ENCODE measurements at places on chromosomes 13 and 19.
A peak's percentile ranks its signal among the peaks of the same experiment; 100 is the strongest.

- DNase-seq = no peak
Observed at GRCh38 chr13:51862957-51863356, 1.2 kb downstream of the CCDC70 start.

- DNase-seq = no peak
Observed at GRCh38 chr19:39818626-39819097, 15.3 kb downstream of the DYRK1B start.

DNA sequence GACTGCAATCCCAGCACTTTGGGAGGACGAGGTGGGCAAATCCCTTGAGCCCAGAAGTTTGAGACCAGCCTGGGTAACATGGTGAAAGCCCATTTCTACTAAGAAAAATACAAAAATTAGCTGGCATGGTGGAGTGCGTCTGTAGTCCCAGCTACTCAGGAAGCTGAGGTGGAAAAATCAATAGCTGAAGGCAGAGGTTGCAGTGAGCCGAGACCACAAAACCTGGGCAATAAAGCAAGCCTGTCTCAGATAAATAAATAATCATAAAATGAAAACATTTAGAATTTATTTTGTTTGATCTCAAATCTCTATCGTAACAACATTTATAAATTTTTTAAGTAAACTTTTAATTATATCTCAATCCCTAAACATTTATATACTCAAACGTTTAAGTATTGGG is 36.6 kb downstream of the USP12 start:
- no peak for DNase-seq

DNA sequence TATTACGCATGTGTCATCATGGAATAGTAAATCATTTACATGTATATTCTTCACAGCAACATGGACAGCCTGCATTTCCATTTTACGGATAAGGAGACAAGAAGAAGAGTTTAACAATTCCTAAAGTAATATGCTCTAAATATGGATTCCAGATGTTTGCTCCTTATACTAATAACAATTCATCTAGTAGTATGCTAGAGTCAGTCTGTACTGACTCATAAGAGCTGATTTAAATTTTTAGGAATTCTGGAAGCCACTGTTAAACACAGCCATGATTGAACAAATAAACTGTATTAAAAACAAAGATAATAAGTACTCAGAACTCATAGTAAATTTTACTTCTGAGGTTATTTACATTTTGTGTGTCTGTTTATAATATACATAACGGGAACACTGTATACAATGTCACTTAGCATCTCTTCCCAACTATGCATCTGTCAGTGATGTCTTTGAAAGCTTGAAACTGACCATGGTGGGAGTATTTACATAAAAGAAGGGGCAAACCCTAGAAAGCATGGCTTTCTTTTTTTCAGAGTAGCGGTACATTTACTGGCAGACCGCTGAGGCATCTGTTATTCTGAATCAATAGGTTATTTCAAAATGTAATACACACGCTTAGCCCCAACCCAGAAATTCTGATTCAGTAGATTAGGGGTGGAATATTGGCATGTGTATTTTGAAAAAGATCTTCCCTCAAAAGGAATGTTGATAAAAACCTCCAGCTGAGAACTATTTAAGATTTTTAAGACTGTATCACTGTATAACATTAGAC is 12.9 kb downstream of the ZC3H13 start:
- no peak for DNase-seq

GRCh38 chr19:3670796-3671679 is 29.2 kb downstream of the PIP5K1C start:
- DNase-seq = no peak

DNA sequence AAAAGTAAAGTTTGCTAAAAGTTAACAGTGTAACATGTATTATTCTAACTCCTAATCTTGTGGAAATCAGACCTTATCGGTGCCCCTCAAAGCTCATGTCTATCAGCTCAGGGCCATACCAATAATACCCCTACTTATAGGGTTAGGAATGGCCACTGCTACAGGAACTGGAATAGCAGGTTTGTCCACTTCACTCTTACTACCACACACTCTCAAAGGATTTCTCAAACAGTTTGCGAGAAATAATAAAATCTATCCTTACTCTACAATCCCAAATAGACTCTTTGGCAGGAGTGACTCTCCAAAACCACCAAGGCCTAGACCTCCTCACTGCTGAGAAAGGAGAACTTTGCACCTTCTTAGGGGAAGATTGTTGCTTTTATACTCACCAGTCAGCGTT is 1677.7 kb downstream of the OLFM4 start:
- no peak for DNase-seq

GRCh38 chr13:108154421-108154858 is 60.9 kb downstream of the LIG4 start:
- DNase-seq = no peak

- DNase-seq = no peak
Observed at GRCh38 chr13:98441056-98441676, 135.7 kb downstream of the STK24 start.

GRCh38 chr19:49097453-49098288 is 12.4 kb downstream of the SNRNP70 start:
- peak; percentile 71 for DNase-seq

DNA sequence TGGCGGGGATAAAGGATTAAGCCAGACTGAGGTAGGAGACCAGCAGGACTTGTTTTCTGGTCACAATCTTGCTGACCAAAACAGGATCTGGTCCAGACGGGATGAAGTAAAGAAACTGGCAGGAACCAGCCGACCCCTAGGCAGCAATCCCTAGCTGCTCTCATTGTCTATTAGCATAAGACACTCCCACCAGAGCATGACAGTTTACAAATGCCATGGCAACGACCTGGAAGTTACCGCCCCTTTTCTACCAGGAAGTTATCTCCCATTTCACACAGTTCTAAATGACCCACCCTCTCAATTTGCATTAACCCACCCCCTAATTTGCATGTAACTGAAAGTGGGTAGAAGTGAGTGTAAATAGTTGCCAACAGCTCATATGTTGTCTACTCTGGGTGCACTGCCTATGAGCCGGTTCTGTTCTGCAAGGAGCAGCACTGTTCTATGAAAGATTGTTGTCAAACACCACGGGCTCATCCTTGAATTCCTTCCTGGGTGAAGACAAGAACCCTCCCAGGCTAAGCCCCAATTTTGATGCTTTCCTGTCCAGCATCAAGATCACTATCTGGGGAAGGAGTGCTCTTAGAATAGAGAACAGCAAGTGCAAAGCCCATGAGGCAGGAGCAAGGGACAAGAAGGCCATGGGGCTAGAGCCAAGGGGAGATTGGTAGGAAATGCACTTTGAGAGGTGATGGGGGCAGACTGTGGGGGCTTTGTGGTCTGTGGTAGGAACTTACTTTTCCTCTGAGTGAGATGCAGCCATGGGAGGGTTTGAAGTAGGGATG is 13.9 kb upstream of the FBXO27 start:
- no peak for DNase-seq

GRCh38 chr19:46716672-46717033 is 261 bp downstream of the PRKD2 start:
- no peak for DNase-seq

GRCh38 chr13:46683676-46684260 is 113.2 kb downstream of the ESD start:
- DNase-seq = no peak

DNA sequence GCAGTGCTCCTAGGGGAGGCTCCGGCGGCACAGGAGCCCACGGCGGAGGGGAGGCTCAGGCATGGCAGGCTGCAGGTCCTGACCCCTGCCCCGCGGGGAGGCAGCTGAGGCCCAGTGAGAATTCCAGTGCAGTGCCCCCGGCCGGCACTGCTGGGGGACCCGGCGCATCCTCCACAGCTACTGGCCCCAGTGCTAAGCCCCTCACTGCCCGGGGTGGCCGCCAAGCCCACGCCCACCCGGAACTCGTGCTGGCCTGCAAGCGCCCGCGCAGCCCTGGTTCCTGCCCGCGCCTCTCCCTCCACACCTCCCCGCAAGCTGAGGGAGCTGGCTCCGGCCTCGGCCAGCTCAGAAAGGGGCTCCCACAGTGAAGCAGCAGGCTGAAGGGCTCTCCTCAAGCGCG is 62.2 kb downstream of the SPRY2 start:
- DNase-seq = no peak

GRCh38 chr13:94178625-94179244 is 300.7 kb downstream of the DCT start:
- DNase-seq = no peak

GRCh38 chr13:80563439-80563838 is 222.5 kb upstream of the SPRY2 start:
- no peak for DNase-seq

DNA sequence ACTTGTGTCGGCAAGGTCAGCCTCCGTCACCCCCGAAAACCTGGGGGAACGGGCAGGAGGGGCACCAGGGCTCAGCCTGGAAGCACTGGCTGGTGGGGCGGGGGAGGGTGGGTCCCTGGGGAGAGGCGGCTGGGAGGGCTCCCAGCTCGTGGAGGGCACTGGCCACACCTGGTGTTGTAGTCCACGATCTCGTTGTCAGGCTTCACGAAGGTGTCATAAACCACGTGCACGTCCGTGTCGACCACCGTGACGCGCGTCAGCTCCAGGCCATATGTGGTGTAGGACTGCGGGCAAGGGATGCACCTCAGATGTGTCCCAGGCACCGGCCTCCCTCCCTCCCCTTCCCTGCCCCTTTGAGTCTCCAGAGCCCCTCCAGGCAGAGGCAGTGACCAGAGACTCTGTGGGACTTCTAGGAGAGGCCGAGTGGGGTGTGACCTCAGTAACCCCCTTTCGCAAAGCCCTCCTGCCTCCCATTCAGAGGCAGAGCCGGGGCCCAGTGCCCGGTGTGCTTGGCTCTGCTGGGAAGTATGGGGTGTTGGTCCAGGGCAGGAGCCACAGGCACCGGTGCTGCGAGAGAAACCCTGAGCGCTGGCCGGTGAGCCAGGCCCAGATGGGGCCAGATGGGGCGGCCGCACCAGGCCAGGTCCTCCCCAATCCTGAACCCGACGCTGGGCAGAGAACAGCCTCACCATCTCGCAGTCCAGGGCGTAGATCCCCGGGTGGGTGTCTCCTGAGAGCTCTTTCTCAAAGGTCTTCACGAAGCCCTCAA is 4.6 kb upstream of the ATP8B3 start:
- no peak for DNase-seq

DNA sequence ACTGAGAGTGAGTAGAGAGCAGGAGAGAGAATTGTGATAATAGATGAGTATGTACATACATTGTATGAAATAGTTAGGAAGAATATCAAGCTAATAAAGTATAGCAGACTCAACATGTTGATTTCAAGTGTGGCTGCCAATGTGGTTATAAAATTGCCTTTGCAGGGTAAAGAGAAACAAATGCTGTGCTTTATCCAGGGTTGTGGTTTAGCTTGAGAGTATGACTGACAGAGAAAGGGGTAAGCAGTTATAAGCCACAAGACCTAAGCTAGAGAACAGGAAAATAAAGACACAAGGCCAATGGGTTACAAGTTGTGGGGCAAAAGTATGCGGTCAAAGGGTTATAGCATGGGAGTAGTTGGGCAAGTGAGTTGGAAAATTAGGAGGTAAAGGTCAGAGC is 1217.5 kb downstream of the DIAPH3 start:
- no peak for DNase-seq

DNA sequence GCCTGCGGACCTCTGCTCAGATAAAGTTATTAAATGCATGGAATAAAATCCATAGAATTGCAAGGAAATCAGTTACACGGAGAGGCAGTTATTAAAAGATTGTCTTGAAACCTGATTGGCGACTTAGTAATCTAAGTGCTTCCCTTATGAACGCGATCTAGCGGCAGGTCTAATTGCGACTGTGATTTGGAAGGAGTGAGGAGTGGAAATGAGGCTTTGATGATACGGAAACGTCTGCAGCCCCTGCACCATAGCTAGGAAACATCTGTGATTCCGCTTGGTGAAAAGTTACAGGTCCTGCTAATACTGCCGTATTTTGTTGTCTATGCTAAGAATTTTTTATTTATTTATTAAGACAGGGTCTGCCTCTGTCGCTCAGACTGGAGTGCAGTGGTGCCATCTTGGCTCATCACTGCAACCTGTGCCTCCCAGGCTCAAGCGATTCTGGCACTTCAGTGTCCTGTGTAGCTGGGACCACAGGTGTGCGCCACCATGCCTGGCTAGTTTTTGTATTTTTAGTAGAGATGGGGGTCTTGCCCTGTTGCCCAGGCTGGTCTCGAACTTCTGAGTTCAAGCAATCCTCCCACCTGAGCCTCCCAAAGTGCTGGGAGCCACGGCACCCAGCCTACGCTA is 887 bp downstream of the NDUFS7 start:
- no peak for DNase-seq

- no peak for DNase-seq
Observed at GRCh38 chr13:112061367-112062061, 5.4 kb upstream of the SOX1 start.

DNA sequence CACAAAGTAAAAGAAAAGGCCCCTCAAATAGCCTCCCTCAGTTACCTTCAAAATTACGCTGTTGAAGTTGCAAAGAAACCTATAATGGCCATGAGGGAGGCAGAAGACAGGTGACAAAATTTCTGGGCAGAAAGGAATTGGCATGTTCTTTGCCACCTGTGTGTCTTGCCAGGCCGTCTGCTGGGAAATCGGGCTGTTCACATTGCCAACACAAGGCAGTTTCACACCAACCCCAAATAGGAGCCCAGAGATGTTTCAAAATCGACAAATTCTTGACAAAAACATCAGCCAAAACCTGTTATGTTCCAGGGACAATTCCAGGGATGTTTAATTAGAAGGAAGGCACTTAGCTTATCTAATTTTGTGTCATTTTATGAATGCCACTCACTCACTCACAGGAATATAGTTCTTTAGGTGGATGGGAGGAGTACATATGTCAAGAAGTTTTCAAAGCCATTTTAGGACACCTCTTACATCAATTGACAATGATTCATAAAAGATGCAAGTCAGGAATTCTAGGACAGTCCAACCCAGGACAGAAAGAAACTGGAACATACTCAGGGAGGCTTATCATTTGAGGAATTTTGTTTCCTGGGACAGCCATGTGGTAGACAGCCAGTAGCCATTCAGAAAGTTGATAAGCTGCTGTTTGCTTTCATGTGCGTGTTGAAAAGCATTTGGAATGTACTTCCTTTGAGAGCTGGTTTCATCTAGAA is 164.5 kb downstream of the RGCC start:
- no peak for DNase-seq

Measured in T-helper 17 cell (primary cell).